ENCODE measurements at places on chromosomes 7 and 10.

DNA sequence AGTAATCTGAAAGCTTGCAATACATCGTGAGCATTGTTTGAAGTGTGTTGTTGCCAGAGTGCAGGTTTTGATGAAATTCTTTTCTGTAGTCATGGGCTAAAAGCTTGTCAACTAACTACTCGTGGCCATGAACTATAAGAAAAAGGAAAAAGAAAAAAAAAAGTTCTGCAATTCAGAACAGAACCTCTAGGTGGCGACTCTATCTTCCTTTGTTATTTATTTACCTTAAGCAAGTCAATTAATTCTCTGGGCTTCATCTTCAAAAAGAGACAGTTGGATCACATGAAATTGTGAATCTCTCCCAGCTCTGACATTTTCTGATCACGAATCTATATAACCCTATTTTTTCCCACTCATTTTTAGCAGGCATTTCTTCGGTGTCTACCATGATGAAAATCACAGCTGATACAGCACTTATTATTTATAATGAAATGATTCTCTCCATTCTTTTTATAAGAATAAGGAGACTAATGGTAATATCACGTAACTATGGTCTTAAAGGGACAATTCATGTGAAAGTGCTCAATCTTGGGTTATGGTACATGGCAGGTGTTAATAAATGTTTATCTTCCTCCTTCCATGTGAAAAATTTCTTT, 18.8 kb downstream of the TMEM196 start:
- no peak for DNase-seq

GRCh38 chr7:136911344-136911743, 42.9 kb downstream of the CHRM2 start:
- DNase-seq = no peak

- peak; percentile 62 for DNase-seq
Observed at GRCh38 chr7:149790146-149790548, 16.8 kb upstream of the ZNF467 start.

DNA sequence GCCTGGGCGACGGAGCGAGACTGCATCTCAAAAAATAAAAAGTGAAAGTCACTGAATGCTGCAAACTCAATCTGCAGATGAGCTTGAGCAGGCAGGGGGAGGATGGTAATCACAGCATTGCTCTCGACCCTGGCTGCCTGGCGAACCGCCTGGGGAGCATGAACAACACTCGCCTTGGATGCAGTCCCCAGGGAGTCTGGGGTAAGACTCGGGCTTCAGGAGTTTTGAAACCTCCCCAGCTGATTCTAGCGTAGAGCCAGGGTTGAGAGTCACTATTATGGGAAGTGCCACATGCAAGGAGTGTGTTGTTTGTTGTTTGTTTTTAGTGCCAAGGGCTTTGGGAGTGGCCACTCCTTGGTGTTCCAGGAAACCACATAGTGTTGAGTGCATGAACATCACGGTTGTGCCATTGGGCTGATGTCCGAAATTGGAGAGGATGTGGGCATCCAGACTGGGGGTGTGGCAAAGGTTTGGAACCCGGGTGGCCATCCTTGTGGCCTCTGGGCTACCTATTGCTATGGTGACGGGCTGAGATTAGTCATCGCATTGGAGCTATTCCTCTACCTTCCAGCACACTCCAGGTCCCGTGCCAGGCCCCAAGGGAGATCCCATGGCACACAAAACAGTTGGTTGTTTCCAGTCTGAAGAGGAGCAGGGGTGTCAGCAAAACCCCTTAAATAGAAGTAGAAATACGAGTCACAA, 92.6 kb downstream of the RGS10 start:
- no peak for DNase-seq

DNA sequence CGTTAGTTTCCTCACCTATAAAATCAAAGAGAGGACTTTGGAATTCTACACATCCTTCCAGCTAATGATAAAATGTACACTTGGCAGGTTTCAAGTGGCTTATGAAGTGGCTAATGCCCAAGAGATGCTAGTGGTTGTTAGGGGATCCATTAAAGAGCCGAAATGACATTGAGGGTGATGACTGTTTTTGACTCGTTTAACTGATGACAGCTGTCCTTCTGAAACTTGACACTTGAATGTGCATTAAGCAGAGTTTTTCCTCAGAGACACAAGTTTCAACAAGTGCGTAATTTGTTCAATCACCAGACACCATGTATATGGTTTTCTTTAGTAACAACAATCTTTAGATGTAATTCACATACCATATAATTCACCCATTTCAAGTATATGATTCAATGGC, 1.6 kb upstream of the PRF1 start:
- DNase-seq = no peak

GRCh38 chr7:18087026-18087686, 59.5 kb upstream of the PRPS1L1 start:
- no peak for DNase-seq

DNA sequence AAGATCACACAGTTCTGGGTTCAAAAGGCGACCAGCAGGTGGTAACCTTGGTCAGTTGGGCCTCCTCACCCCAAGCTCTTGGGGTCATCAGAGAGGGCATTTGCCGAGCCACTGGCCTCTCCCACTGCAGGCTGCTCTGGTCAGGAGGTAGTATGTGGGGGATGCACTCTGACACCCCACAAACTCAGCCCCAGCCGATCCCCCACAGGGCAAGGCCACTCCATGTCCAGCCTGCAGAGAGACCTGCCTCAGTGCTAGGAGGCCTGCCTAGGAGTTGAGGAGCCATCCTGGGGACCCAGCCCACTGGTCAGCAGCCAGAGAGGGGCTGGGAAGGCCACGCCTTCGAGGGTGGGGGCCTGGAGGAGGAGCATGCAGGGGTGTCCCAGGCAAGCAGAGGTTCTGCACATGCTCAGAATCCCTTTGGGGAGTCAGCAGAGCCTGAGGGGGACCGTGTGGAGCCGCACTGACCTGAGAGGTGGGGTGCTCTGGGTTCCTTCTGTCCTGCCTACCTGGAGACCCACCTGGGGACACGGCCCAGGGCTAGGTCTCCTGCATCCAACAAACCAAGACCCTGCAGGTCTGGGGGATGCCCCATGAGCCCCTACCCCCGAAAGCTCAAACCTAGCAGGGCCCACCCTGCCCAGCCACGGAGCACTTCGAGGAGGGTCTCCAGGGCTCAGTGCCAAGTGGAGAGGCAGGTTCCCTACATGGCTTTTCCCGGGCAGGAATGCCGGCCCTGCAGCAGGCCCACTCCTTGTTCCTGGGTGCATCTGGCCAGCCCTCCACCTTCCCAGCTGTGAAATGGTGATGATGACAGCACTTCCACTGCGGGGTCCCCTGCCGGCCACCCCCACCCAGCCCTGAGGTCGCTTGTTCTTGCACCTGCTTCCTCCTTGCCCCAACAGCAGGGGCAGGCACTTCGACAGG, 58.5 kb downstream of the RASGEF1A start:
- DNase-seq = no peak
